ENCODE measurements at places on chromosomes 2 and 18. TPM values are rescaled to one million over a fixed set of nuclear protein-coding genes. Genes with fewer than 3 reads are reported as not detected.

- DNase-seq, result no peak
Observed at GRCh38 chr2:195587966-195588365, 69.1 kb upstream of the SLC39A10 start.

DNA sequence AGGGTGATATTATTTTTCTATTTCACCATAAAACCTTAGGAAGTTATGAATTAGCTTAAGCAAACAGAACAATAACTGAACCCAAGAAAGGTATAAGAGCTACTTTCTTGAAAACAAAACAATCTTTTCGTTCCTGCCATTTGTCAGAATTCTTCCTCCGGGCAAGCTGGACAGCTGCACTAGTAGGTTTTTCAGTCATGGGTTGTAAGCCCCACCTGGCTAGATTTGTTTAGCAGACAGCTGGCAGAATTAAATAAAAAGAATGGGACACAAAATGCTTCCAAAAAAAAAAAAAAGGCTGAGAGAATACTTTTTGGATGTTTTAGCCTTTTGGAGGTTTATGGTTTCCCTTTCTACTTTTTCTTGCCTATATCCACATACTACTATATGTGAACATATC lies 694.1 kb downstream of the ARHGAP15 start:
- no peak for DNase-seq

CNTNAP5 gene
- total RNA-seq, result not detected

GRCh38 chr18:25253136-25253535 lies 98.8 kb downstream of the ZNF521 start:
- no peak for DNase-seq

MPPE1 gene
- total RNA-seq, result 22.1 TPM

DNA sequence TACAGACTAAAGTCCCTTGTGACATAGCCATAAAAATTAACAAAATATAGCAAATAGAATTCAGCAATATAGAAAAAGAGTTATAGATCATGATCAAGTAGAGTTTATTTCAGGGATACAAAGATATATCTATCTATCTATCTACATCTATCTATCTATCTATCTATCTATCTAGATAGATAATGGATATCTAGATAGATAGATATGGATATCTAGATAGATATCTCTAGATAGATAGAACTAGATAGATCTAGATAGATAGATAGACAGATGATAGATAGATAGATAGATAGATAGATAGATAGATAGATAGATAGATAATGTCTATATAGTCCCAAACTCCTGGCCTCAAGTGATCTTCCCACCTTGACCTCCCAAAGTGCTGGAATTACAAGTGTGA lies 17.3 kb upstream of the CHMP3 start:
- no peak for DNase-seq

DNA sequence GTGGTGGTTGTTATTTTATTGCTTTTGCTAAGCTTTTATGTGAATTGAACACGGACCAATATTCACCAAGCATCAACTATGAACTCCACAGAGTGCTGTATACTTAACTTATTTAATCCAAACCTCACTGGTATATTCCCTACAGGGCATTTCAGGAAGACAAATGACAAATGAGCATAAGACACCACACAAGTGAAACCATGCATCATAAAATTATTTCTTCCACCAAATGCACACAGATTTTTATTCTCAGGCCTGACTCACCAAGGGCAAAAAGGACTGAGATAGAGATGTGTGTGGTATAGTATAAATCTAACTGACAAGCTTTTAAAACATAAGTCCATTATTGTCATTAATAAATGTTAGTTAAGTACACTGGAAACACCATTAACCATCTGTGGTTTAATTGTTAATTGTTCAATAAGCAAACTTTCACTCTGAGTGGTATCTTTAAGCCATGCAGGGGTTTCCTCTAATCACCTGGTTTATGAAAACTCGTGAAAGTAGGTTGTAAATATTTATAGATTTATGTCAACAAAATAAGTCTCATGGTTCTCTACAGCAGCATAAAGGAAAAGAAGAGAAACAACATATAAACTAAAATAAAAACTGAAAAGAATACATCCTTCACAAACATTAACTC lies 77.6 kb upstream of the CRIM1 start:
- DNase-seq, result no peak

CPLX4 gene
- total RNA-seq, result not detected

GRCh38 chr2:54767921-54768320 lies 44.5 kb downstream of the EML6 start:
- peak; percentile 97 for DNase-seq

DNA sequence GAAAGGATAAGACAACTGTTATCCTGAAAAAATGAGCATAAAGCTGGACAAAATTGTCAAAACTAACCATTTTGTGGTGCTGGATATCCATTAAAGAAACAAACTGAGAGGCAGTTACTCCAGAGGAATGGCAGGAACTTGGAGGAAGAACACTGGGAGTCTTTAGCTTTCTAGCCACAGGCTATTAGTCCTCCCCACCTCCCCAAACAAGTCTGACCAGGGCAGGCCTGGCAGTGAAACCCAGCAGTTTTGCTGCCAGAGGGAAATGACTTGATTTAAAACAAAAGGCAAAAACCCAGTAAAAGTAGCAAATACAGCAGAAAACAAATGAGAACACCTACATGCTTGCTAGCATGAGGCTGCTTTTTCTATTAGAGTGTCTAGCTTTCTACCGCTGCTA lies 34.9 kb downstream of the OSBPL1A start:
- DNase-seq, result peak; percentile 50

GRCh38 chr2:160695402-160696086 lies 201.9 kb upstream of the RBMS1 start:
- peak; percentile 96 for DNase-seq
